ENCODE measurements at places on chromosomes 7 and 10.

- no peak for DNase-seq
These were observed 352.6 kb downstream of the PRPF18 start for GRCh38 chr10:13939391-13939790.

GRCh38 chr7:140581411-140581810, 59.2 kb downstream of the DENND2A start:
- DNase-seq, result no peak

DNA sequence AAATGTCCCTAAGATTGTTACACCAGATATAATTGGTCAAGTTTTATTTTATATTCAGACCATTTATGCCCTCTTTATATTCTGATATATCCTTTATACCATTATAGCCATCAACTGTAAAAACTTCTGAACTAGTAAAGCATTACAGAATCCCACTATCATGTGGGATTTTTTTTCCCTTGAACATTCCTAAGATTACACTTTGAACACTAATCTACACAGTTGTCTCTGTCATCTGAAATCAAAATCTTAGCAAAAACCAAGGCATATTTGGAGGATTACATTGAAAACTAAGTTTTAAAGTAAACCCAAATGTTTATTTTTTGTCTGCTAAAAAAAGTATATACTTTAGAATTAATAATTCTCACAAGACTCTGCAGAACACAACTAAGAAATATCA, 116.2 kb upstream of the GPR22 start:
- DNase-seq, result no peak

- DNase-seq, result no peak
These were observed 88.0 kb downstream of the CELF2 start for GRCh38 chr10:11105676-11106004.

DNA sequence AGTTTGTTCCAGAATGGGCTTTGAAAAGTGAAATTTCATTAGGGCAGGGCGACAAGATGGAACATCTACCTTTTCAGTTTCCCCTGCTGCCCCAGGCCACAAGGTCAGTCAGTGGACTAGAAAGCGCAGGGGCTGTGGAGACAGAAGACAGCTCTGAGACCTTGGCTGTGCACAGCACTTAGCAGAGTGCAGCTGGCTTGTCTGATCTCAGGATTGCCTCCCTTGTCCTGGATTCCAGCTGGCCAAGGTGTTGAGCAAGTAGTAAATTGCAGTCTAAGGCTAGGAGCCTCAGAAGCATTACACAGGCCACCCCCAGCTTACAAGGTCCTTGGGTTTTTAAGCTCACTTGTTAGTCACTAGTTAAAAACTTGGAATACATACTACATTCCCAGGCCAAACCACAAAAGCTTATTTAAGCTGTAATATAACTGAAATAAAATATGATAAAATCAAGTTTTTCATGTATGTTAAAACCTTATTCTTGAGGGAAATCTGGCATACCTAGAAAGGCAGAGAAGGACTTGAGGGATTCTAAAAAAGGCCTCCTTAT, 67.3 kb upstream of the NPY start:
- no peak for DNase-seq

DNA sequence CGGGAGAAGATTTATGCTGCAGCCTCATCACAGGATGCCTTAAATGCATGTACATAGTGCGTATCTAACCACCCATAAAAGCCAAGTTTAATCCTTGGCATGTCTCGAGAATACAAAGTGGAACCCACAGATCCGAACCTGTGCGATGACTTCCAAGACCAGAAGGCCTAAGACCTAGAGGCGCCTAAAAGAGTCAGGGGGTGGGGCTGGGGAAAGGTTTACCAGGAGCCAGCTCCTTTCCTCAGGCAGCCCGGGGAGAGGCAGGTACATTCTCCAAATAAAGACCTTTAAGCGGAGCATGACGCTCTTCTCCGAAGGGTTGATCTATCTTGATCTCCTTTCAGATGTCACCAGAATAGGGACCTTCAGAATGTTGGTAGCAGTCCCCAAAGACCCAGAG, 9.7 kb downstream of the SP8 start:
- peak; percentile 49 for DNase-seq

DNA sequence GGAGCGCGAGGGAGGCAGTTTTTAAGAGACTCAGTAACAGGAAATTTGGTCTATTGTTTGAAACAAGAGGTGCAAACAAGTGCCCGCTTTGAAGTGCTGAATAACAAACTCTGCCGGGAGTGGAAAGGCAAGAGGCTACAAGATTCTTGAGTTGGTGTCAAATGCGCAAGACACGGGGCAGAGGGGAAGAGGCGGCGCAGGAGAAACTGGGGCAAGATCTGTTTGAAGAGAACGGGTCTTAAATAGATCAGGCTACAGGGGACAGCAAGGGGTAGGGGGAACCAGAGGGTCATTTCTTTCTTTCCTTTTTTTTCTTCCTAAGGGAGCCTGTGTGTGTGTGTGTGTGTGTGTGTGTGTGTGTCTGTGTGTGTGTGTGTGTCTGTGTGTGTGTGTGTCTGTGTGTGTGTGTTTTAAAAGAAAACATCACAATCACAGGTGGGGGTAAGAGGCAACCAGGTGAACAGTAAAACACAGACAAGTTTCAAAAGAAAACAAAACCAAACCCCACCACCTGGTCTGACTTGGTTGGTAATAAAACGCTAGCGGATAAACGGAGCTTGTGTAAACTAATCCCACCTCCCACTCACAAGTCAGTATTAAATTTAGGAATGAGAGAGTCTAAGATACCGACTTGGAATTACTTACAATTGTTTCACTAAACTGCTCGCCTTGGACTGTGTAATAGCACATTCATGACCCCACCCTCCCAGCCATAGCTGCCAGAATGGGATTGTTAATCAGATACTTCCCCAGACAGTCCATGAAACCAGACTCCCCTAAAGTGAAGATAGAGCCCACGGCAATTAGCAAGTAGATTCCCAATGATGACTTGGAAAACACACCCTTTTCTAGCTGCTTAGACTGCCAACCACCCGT, 13.1 kb upstream of the CUX1 start:
- peak; percentile 80 for DNase-seq

DNA sequence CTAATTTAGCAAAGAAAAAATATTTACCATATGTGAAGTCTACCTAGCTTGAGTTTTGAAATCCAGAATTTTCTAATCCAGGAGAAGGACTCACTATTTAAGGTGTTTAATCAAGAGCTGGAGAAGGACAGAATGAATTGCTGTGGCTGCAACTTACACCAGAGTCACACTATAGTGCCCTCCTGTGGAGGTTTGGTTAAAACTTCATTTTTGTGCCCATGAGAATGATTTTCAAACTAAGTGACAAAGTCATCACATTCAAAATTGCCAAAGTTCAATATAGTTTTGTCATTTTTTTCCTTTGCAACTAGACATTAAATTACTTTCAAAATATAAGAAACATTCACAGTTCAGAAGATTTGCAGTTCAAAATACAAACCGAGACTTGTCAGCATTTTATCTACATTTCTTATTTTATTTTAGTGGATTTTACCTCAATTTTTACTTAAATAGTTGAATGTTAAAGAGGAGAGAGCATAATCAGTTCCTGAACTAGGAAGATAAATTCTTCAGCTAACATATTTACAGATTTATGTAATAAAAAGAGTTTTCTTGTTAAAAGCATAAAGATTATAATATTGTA, 70.7 kb downstream of the CABCOCO1 start:
- no peak for DNase-seq

DNA sequence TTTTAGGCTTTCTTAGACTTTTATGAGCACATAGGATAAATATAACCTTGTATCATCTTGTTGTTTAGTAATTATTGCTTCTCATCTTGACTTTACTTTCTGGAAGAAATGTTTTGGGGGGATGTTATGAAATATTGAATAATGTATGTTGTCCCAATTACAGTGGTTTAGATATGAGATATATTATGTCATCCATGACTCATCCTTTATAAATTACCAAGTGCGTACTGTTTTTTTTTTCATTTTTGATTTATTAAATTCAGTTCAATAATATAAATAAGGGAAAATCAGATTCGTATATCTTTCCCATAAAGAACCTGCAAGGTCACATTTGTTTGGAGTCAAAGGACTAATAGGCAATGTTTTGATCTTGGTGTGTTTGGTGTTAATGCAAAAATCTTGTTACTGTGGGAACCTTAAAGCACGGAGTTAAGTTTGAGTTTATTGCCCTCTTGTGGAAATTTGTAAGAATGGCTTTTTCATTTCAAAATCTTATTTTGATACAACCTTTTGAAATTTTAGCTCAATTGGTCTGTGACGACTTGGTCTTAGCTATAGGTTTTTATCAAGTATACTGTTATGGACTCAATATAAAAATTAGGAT, 108.6 kb downstream of the SRI start:
- no peak for DNase-seq

DNA sequence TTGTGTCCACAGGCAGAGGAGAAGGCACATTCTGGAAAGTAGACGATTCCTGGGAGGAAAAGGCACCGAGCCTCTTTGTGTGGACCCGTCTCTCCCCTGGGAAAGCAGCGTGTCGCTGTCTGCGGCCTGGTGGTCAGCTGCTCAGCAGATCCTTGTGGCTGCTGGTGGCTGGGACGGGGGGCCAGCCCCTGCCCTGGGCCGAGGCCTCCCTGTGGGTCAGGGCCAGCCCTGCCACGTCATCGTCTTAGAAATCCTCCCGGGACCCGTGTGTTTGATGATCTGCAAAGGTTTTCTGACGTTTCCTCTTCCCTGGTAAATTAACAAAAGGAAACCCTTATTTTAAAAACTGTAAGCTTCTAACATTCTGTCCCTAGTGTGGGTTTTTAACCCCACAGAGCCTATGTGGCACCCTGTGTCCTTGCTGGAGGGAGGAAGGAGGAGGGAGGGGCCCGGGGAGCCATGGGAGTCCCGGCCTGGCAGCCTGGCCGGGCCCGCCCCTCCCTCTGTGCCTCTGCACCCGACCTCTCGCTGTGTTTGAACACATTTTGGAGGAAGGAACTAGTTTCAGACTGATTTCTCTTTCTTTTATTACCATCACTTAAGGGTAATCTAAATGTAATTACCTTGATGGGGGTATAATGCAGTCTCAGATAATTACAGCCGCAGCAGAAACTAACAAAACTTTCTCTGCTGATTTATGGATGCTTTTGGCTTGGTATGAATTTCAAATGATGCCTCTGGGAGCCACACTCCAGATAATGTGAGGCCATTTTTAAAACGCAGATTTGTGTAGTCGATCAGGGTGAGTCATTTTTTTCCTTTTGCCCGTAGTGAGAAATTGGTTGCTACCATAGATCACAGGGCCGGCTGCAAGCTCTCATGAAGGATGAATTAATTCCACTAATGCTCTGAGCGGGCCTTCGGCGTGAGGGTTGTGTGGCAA, 85.5 kb downstream of the NKX6-2 start:
- peak; percentile 24 for DNase-seq

- no peak for DNase-seq
These were observed 55.4 kb downstream of the TNS3 start for GRCh38 chr7:47526466-47526865.

DNA sequence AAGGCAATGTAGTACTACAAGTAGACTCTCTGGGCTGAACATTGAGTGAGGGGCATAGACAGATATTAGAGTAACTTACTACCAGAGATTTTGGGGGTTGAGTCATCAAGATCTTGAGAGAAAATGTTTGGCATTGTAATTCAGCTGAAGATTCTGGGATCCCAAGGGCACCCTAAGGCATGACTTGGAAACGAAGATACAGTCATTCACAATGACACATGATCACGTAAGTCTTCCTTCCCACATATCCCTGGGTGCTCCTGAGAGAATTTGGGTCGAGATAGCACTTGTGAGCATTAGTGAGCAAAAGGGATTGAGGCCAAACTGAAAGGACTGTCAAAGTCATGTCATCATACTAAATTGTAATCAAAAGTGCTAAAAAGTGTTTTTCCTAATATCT, 192.5 kb upstream of the PCLO start:
- no peak for DNase-seq

GRCh38 chr7:20441346-20441745, 110.6 kb downstream of the ITGB8 start:
- DNase-seq, result no peak

- DNase-seq, result no peak
These were observed 268.1 kb downstream of the HPSE2 start for GRCh38 chr10:98967601-98968000.

- no peak for DNase-seq
These were observed 268.3 kb upstream of the MTPN start for GRCh38 chr7:136245327-136246004.

DNA sequence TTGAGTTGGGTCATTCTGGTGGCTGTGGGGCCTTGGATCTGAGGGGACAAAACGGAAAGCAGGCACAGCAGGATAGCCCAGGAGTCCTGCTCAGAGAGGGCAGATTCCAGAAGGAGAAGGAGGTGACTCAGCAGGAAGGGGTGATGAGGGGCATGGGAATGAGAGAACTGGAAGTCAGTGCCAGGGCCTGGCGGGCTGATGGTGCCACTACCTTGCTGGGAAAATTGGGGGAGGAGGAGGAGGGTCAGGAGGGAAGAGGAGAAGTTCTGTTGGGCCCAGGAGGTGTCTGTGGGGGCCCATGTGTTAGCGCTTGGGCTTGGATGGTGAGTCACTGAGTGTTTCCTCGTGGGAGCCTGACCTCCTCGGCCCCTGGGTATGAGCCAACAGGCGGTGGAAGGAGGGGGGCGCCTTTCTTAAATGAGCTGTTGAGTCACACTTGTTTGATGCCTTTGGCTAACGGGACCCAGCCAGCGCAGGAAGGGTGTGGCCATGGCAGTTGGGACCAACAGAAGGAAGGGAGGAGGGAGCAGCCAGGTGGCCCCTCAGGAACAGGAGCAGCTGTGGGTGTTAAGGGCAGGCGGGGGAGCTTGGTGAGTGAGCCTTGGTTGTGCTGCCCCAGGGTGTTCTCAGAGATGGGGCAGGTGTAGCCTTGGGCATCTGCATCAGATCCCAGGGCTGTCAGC, 130.0 kb upstream of the BTBD16 start:
- DNase-seq, result no peak

DNA sequence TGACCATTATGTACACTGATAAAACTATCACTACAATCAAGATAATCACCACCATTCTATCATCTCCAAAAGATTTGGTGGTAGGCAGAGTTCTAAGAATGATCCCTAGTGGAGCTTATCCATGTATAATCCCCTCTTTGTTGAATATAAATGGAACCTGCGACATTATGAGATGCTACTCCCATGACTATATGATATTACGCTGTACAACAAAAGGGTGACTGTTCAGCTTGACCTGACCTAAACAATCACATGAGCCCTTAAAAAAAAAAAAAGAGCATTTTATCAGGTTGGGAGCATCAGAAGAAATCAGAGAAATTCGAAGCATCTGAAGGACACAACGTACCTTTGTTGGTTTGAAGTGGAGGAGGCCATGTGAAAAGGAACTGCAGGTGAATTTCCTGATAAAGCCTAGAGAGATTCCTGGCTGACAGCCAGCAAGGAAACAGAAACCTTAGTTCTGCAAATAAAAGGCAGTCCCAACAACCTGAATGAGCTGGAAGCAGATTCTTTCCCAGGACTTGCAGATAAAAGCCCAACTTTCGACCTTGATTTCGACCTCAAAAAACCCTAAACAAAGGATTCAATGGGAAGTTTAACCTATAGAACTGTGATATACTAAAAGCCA, 270.7 kb downstream of the ADRA2A start:
- no peak for DNase-seq

- no peak for DNase-seq
These were observed 3.2 kb downstream of the MAFK start for GRCh38 chr7:1533547-1534329.

DNA sequence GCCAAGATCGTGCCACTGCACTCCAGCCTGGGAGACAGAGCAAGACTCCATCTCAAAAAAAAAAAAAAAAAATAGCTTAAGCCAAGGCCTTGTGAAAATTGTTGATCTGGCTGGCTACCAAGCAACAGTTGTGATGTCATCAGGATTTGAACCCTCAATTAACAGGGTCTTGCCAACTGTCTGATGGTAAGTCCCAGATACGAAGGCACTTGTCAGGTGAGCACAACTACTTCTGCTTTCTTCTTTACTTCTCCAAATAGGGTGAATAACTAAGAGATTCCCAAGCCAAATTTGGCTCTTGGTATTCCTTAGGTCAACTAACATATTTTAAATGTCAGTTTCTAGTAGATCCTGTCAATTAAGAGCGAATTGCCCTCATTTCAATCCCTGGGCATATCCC, 47.4 kb downstream of the ANKRD61 start:
- DNase-seq, result no peak

Measured in H9 (cell line).